ENCODE measurements at places on chromosomes 4 and X.

DNA sequence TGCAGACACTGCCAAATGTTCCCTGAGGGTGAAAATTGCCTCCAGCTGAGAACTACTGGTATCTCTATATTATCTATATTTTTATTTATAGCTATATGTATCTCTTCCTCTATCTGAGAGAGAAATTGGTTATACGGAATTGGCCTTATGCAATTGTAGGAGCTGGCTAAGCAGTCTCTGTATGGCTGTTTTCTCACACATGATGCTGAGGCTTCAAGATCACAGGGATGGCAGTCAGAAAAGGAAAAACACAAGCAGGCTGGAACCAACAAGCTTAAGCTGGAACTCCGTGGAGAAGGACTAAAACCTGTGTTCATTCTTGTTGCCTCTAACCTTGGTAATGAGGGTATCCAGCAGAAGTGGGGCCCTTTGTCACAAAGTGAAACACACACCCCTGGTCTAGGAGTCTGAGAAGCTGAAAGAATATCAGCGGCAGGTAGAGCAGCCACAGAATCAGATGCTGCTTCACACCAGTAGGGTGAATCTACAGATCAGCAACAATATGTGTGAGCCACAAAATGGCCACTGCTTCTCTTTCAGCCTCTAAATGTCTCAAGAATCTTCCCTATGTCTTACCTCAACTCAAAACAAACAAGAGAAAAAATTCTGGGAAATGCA lies 166.5 kb upstream of the PPP1R2C start:
- no peak for DNase-seq

DNA sequence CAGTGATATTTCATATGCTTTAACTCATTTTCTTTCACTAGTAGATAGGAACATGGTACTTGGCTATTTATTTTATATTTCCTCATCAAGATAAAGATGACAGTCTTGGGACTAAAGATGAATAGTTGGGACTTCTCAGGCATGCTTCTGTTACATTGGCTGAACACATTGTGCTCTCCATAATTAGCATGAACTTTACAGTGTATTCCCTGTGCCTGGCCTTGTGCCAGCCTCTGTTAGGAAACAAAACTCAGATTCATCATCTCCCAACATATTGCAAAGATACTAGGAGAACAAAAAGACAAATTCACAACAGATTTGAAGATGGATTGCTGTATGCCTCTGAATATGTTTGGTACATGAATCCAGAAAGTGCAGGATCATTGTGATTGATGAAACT lies 26.4 kb downstream of the GRIA2 start:
- DNase-seq, result no peak

GRCh38 chr4:107629318-107629717 lies 90.7 kb downstream of the PAPSS1 start:
- no peak for DNase-seq

GRCh38 chr4:85774000-85774399 lies 299.1 kb downstream of the ARHGAP24 start:
- no peak for DNase-seq

GRCh38 chr4:185773419-185773818 lies 38.6 kb downstream of the SORBS2 start:
- no peak for DNase-seq

DNA sequence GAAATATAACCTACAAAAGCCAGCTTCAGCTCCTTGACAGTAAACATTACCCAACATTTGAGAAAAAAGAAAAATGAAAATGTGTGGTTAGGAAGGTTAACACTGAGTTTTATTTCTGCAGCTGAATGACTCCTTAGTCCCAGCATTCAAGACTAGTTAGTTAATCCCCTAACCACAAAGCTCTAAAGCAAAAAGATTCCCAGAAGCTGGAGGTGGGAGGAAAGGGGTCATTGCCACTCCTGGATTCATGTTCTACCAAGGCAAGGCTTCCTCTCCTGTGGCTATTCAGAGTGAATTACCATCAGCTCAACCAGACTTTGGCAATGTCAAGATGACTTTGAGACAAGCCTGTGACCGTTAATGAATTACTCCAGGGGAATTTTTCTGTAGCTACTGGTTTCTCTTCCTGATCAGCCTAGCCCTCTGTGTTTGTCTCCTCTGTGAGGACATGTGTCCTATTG lies 63.6 kb downstream of the HADH start:
- DNase-seq, result no peak

DNA sequence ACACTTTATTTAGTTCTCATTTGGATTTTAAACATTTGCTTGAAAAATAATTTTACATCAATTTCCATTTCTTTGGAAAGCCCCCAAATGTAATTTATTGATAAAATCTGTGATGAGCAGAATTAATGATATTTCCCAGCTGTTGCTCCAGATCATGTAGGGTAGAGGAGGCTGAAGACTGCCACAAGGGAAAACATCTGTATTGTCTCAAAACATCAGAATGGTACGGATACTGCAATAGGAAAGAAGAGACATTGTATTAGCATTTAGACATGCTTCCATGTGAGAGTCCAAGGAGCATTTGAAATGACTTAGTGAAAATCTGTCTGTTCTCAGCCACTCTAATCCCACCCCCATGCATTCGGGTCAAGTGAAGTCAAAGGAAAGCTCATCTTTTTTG lies 14.4 kb downstream of the ADH1A start:
- DNase-seq, result no peak

- no peak for DNase-seq
These were observed 173.3 kb downstream of the FBXO8 start for GRCh38 chr4:174110180-174110579.

DNA sequence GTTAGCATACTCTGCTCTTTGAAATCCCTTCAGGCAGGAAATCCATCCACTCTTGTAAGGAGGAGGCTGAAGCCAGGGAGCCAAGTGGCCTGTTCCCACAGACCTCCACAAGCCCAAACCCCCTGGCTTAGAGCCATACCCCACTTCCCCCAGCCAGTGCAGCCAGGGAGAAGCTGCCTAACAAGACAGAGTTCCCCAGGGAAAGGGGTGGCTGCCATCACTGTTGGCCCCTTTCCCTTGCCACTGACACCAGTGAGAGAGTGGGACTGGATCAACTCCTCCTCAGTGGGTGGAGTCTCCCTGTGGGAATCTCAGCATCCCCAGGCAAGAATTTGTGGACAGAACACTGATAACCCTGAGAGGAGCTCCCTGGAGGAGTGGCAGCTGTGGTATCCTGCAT lies 389.4 kb downstream of the PABPC4L start:
- no peak for DNase-seq

GRCh38 chr4:56146956-56147355 lies 198.2 kb downstream of the CEP135 start:
- no peak for DNase-seq

DNA sequence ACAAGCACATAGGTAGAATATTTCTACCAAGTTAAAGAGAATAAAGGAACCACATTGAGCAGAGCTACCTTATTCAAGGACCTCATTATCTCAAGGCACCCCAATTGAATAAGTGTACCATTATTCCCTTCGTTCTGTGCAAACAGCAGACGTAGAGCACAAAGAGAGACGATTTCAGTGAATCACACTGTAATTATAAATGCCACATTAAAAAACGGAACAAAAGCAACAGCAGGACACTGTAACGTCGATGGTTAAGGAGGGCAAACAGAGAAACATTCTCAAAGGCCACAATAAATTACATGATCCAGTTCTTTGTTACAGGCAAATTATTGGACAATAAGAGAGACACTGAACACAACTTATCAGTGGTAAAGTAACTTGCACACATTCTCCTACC lies 644.1 kb upstream of the TENM3 start:
- no peak for DNase-seq

- DNase-seq, result no peak
These were observed 125.8 kb downstream of the HMX1 start for GRCh38 chr4:8745826-8746225.

DNA sequence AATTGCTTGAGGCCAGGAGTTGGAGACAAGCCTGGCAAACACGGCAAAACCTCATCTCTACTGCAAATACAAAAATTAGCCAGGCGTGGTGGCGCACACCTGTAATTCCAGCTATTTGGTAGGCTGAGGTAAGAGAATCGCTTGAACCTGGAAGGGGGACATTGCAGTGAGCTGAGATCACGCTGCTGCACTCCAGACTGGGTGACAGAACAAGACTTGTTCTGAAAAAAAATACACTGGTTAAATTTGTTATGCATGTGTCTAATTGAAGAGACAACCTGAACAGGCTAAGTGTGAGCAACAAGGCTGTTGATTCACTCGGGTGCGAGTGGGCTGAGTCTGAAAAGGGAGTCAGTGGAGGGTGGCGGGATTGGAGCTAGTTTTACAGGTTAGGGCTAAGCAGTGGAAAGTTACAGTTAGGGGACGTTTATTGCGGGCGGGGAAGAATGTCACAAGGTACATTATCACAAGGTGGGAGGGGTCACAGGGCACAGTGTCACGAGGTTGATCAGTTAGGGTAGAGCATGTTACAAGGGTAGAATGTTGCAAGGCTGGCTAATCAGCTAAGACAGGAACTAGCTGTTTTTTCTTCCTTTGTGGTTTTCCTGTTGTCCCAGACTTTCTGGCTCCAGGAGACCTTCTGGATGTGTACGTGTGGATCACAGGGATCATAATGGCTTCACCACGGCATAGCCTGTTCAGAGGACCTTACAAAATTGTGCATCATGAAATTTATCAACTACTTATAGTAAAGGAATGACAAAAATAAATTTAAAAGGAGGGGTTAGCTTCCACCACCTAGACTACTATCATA lies 115.8 kb downstream of the NAA11 start:
- DNase-seq, result no peak

- DNase-seq, result no peak
These were observed 47.7 kb downstream of the PHKA1 start for GRCh38 chrX:72666451-72666850.

DNA sequence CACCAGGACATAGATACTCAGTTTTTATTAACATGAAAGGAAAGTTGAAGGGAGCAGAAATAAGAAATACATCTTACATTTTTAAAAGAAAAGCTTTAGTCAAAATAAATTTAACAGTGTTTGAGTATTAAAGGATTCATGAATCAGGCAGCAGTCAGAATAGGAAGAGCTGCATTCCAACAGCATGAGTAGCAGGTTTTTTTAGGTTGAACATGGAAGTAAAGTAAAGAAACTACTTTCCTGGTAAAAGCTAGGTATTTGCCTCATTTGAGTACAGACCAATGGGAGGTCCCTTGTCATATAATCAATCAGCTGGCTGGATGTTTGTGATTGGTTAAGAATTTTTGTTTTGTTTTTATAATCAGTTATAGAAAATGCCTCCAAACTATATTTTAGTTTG lies 645.9 kb upstream of the INTU start:
- DNase-seq, result no peak

- no peak for DNase-seq
These were observed 113.6 kb downstream of the FAM53A start for GRCh38 chr4:1570291-1571164.

DNA sequence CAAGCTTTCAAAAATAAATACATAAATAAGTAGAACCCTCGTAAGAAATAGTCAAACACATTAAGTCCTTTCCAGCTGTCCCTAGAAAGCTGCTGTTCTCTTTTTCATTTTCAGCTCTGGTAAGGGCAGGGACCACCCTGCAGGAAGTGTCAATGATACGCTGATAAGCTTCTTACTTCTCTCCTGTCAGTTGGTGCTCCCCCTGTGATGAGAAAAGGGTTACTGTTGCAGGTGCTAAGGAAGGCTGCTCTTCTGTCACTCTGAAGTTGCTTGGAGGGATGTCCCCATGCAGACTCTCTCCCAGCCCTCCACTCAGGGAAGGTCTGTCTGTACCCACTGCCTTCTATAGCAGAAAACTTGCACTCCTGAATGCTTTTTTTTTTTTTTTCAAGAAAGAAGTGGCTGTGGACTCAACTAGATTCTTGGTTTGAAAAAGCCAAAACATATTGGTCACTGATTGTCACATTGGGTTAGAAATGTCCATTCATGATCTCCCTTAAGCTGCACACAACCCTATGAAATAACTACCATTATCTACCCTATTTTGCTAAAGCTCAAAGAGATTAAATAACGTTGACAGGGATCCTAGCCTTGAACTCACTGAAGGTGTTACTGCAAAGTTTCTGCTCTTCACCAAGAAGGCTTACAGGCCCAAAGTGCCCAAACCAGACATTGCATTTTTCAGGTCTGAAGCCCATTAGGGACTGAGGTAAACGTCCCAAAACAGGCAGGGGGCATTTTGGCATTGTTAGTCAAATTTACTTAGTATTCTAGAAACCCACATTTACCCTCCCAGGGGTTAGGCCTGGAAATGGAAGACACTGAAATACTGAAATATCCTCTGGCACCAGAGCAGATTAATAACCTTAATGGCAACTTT lies 1.2 kb downstream of the CXCL3 start:
- no peak for DNase-seq

GRCh38 chrX:150856101-150856500 lies 42.4 kb downstream of the CD99L2 start:
- no peak for DNase-seq

DNA sequence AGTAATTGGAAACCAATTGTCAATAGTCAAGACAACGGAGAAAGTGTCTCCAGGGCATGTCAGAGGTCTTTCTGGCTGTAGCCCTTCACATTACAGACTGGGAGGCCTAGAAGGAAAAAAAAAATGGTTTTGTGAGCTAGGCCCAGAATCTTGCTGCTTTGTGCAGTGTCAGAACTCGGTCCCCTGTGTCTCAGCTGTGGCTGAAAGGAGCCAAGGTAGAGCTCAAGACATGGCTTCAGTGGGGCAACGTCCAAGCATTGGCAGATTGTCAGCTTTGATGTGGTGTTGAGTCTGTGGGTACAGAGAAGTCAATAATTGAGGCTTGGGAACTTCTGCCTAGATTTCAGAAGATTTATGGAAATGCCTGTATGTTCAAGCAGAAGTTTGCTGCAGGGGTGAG lies 103.0 kb downstream of the UGT2B28 start:
- no peak for DNase-seq

DNA sequence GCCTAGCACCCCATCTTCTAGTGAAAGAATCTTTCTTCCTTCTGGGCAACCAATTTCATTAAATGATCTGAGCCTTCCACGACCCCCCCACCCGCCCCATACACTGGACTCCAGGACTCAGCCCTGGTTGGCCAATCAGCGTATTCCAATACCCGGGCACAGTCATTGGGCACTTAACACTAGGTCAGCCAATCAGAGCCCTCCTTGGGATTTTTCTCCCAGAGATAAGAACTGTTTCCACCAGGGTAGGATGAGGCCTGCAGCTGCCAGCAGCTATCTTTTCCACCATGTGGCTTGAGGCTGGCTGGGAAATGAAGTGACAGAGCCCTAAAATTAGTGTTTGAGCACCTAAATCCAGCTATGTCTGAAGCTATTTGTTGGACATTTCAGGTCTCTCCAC lies 418.8 kb downstream of the BCOR start:
- DNase-seq, result no peak

GRCh38 chr4:153159016-153159415 lies 45.2 kb upstream of the TRIM2 start:
- no peak for DNase-seq

DNA sequence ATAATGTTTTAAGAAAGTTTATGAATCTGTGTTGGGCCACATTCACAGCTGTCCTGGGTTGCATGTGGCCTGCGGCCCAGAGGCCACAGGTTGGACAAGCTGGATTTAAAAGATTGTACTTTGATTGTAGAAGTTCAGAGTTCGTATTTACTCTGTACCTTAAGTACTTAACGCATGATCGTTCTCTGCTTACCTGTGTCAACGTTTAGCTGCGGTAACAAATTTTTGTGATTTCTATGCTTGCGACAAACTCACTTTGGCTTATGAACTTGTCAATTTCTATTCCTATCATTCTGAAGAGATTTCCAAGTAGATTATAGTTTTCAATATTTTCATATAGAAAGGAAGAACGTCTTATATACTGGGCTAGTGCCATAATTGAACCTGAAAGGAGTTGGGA lies 285.6 kb downstream of the TENM3 start:
- DNase-seq, result no peak

All from stimulated activated CD4-positive, alpha-beta T cell treated with anti-CD3 and anti-CD28 coated beads, Interleukin-1b, Interleukin-23, amount 100 ng/mL, for 1 hour (primary cell).